ENCODE measurements at places on chromosomes 16 and 17.
A peak's percentile ranks its signal among the peaks of the same experiment; 100 is the strongest.

GRCh38 chr16:79595231-79595641 lies 5.3 kb downstream of the MAF start:
- DNase-seq: no peak

GRCh38 chr17:27577121-27577761 lies 53.7 kb upstream of the LGALS9 start:
- DNase-seq: no peak

GRCh38 chr16:680967-681745 lies 946 bp downstream of the STUB1 start:
- DNase-seq: no peak

DNA sequence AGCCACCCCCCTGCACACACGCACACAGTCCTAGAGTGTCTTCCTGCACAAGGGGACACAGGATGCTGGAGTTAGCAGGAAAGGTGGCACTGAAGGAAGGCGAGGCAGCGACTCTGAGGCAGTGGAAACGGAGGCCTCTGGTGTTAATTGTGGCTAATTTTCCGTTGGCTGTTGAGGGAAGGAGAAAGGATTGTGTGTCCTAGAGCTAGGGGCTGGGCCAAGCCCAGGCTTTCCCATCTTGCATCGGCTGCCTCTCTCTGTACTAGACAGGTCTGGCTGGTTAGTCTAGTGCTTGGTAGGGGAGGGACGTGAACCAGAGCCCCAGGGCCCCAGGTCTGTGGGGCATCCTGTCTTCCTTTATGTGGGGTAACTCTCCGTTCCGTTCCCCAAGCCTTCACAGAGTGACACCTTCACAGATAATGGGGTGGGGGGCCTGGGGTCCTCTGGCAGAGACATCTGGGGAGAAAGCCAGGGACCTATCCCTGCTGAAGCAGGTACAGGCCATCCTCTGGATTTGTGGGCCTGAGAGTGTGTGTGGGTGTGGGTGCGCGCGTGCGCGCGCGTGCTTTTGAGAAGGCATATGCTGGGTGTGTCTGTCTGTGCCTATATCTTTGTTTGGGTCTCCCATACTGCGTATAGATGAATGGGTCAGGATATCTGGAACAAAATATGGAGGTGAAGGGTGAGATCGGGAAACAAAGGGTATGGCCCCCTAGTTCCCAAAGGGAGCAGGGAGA lies at the start of gene CHD3:
Gene CHD3, plus strand, starts transcription at position 606 of the 737 bp plus-strand sequence. CDS start 212 bp downstream, outside the sequence.
- no peak for DNase-seq

- no peak for DNase-seq
Measured at GRCh38 chr17:61624951-61625350, 33.9 kb upstream of the NACA2 start.

- DNase-seq: peak; percentile 90
Measured at GRCh38 chr17:39200070-39200879, at the start of gene RPL19. Gene RPL19 (plus strand): TSS chr17:39200283. CDS start chr17:39200345, 62 bp downstream.

- no peak for DNase-seq
Measured at GRCh38 chr16:62933929-62934328, 897.7 kb upstream of the CDH8 start.

DNA sequence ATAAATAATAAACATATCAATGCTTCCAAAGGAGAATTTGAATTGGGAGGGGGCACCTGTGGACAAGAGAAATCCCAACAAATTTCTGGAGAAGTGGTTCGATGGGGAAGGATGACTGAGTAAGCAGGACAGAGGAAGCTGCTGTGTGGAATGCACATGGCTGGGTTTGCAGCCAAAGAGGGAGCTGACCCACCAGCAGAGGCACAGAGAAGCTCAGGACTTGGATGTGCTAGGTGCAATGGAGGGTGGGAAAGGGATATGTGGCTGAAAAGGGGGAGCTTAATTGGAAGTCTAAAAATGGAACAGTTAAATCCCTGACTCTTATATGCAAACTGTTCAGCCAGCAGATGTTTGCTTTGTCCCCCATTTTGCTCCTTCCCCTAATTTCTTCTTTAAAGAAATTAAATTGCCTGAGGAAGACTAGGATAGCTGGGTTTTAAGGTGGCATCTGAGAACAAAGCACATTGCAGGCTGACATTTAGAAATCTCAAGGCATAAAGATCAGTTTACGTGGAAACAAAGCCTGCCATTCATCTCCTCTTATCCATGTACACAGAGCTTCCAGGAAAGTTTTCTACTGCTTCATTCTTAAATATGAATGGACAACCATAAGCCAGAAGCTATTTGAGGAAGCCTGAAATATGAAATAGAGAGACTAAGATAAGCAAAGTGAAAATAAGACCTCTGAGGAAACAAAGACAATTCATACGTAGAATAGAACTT lies 23.0 kb upstream of the TNS4 start:
- no peak for DNase-seq

- peak; percentile 25 for DNase-seq
Measured at GRCh38 chr17:68491381-68492231, 20.6 kb upstream of the PRKAR1A start.

DNA sequence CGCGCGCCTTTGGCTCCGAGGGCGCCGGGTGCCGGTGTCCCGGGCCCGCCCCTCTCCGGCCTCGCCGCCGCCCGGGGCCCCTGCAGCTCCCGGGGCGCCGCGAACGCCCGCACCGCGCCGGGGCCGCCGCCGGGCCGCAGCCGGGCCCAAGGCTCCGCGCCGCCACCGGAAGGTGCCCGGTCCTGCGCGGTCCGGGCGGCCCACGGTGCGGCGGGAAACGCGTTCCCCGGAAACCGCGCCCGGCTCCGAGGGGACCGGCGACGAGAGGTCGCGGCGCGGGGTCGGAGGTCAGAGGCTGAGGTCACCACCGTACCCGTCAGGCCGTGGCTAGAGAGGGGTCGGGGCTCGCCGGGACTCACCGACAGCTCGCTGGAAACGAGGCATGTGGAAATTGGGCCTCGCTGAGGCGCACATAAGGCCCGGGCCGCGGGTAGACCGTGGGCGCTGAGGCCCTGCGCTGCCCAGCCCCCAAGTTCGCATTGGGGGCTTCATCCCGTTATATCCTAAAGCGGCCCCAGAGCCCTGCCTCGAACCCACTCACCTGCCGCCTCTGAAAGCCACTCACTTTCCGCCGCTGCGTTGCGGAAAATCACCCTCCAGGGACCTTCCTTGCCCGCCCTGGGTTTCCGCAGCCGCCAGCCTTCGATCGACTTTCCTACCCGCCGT lies at the start of gene DUS1L:
Gene DUS1L, minus strand, starts transcription at position 167 of the 666 bp plus-strand sequence. CDS start 745 bp downstream, outside the sequence.
- DNase-seq: peak; percentile 97

DNA sequence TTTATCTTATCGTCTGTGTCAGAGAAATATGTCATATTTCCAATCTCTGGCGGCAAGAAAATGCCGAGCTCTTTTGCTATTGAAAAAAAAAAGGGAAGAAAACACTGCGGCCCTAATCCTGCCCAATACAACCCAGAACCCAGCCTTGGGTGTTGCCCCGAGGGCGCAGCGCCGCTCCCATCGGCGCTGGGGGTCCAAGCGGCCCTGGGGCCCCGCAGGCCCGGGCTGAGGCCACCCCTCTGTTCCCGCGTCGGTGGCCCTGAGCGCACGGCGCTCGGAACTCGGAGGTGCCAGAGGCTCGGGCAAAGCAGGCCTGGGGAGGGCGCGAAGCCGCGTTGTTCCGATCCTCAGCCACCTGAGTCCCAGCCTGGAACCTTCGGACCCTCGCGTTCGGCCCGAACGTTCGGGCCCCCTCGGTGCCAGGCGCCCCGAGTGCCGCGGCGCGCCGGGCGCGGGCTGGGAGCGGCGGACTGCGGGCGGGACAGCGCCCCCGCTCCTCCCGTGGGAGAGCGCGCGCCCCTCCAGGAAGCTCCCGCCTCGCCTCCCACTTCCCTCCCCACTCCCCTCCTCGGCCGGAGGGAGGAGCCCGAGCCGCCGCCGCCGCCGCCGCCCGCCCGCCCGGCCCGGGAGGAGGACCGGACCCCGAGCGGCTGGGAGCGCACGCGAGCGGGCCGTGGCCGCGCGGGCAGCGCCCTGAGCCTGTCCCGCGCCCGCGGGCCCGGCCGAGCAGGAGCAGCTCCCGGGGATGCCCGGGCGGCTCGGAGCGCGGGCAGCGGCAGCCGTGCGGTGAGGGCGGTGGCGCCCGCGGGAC lies at the start of gene CPNE2:
Gene CPNE2, plus strand, starts transcription at position 609 of the 811 bp plus-strand sequence. CDS start 18,160 bp downstream, outside the sequence.
- peak; percentile 88 for DNase-seq

GRCh38 chr16:23843143-23843542 lies 7.4 kb downstream of the PRKCB start:
- peak; percentile 45 for DNase-seq

GRCh38 chr17:50381920-50382319 lies 8.9 kb downstream of the EME1 start:
- no peak for DNase-seq

GRCh38 chr17:65664696-65665095 lies 103.2 kb upstream of the AXIN2 start:
- no peak for DNase-seq

GRCh38 chr17:64506576-64507412 lies at the start of gene CEP95:
Gene CEP95 (plus strand): TSS chr17:64506977. CDS start chr17:64507098, 121 bp downstream.
- DNase-seq: peak; percentile 91

DNA sequence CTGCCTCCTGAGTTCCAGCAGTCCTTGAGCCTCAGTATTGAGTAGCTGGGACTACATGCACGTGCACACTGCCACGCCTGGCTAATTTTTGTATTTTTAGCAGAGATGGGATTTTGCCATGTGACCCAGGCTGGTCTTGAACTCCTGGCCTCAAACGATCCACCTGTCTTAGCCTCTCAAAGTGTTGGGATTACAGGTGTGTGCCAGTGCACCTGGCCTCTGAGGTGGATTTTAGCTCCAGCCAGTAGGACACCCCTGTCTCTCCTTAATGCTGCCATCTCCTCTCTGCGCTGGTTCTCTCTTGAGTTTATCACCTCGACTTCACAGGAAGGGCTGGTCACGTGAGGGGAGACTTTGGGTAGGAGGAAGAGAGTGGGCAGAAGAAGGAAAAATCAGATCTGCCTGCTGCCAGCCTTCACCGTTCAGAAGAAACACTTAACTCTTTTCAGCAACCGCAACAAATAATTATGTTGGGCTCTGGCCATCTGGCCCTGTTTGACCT lies 55.1 kb downstream of the NDE1 start:
- no peak for DNase-seq

- DNase-seq: no peak
Measured at GRCh38 chr17:39929646-39930407, 2.3 kb downstream of the LRRC3C start.

- DNase-seq: peak; percentile 62
Measured at GRCh38 chr17:67082107-67082506, 37.8 kb downstream of the CACNG1 start.

DNA sequence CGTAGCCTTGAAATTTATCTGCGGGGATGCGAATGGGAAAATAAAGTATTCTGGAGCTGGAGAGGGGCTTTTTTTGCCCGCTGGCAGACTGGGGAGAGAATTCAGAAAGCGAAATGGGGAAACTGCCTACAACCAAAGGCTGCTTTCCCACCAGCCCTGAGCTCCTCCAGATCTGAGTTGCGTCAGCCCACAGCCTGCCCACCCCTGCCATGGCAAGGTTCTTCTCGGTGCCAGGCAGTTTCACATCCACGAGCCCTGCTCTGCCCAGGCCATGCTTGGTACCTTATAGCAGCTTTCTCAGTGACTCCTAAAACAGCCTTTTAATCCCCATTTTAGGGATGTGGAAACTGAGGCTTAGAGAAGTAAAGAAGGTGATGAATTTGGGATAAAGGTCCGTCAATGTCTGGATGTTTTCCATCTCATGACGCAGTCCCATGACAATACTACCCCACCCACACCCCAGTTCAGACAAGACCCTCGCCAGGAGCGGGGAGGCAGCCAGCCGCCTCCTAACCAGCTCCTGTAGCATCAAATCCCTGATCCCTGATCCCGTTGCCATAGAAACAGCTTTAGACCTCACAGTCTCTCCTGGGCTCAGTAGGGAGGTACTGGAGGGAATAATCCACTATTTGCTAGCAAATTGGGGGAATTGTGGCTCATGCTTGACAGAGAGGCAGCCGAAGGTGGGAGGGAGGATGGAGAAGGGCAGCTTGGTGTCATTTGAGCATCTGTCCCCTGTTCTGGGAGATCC lies 113.5 kb downstream of the MGAT5B start:
- no peak for DNase-seq

DNA sequence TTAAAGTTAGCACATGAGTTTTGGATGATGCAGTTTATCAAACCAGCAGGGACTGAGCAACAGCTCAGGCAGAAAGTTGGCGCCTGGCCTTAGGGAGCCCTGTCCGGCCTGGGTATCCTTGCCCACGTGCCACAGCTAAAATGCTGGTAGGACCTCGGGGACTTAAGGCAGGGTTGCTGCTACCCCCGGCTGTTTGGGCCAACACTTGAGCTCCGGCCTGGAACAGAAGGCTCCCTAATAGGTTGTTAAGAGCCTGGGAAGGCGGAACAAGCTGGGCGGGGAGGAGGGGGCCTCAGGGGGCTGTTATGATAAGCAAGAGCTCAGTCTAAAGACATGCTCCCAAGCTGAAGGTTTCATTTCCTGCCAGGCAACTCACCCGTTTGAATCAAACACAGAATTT lies 39.7 kb downstream of the CUEDC1 start:
- DNase-seq: no peak

- DNase-seq: no peak
Measured at GRCh38 chr17:58980706-58981481, 125.8 kb downstream of the TRIM37 start.

GRCh38 chr16:17470182-17470907 lies 415 bp downstream of the XYLT1 start:
- DNase-seq: peak; percentile 77

DNA sequence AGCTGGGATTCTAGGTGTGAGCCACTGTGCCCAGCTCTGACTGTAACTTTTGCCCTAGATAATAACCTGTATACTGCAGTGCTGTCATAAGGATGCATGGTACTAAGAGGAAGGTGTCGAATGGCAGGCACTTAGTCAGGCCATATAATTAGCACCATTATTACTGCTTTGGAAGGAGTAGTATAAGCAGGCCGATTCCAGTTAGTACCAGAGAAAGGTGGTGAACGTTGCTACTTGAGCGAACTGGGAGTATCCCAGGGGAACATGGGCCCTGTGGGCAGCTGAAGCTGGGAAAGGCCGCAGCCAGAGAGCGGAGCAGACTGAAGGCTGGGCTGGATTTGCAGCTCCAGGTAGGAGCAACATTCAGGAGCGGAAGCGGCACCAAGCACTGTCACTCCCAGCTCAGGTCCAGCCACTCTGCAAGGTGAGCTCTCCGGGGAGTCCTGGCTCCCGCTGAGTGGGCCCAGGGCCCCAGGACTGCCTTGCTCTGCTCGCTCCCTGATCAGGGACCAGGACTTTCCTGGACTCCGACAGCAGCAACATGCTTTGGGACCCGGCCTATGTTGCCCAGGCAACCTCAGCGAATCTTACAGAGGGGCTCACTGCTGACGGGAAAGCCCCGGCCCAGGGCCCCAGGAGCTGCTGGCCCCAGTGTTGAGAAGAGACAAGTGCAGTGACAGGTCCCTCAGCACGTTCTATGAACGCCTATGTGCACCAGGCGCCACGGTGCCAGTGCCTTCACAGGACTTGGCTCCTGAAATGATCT lies 28.6 kb downstream of the C16orf74 start:
- DNase-seq: no peak

- DNase-seq: no peak
Measured at GRCh38 chr17:28735242-28735722, 6.7 kb downstream of the NEK8 start.
